ENCODE measurements at places on chromosomes 12 and 14.
A peak's percentile ranks its signal among the peaks of the same experiment; 100 is the strongest.

GRCh38 chr12:53631721-53632120, 5.5 kb upstream of the ATF7 start:
- DNase-seq, result no peak

DNA sequence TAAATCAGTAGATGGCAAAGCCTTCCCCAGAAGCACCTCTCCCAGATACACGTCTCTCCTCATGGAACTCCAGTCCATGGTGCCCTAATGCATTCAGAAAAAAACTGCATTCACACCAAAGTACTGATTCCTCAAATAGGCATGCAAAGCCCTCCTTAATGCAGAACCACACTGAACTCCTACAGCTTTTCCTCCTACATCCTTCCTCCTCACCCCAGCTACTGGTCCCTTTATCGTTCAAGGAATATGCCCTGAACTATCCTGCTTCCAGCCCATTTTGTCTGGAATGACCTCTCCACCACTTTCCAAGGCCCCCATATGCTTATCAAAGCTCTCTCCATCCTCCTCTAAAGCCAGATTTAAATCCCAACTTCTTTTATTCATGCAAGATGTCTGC, 21.3 kb downstream of the SMUG1 start:
- no peak for DNase-seq

GRCh38 chr14:103854017-103854808, 6.8 kb upstream of the PPP1R13B start:
- no peak for DNase-seq

GRCh38 chr12:6423267-6424007, 21.3 kb upstream of the CD27 start:
- DNase-seq, result peak; percentile 86

DNA sequence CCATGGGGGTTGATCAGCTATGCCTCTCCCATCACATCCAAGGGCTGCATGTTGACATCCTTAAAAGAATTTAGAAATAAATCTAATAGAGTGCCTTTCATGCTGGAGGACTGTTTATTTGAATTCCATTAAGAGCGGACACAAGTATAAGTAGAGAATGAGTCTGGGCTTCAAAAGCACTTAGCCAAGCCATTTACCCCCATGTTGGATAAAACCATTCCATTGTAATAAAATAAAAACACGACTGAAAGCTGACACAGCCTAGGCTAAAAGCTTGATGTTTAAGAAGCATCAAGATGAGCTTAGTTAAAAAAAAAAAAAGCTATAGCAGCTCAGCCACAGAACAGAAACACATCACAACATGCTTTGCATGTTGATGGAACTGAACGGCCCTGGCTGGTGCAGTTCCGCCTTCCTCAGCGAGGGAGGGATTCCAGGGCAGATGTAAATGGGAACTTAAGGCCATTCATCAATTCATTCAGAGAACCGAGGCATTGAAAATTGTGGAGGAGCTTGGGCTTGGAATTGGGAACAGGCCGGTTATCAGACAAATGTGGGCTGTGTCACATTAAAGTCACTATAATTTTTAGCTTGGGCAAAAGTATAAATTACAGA, 41.2 kb downstream of the TMEM132D start:
- no peak for DNase-seq

DNA sequence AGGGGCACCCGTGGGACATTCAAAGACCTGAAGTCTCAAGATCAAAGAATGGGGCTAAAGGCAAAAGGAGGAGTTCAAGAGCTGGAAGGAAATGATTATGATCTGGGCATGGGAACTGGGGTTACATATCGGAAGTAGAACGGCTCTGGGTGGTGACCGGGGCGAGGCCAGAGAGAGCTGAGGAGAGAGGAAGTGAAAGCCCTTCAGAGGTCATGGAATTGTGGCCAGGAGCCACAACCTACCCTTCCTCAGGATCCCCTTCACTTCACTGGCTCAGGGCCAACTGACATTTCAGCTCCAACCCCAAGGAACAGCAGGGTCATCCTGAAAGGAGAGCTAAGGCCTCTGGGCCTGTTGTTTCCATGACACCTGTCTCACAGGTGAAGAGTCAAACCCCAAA, 57.8 kb downstream of the GALNT16 start:
- DNase-seq, result no peak

DNA sequence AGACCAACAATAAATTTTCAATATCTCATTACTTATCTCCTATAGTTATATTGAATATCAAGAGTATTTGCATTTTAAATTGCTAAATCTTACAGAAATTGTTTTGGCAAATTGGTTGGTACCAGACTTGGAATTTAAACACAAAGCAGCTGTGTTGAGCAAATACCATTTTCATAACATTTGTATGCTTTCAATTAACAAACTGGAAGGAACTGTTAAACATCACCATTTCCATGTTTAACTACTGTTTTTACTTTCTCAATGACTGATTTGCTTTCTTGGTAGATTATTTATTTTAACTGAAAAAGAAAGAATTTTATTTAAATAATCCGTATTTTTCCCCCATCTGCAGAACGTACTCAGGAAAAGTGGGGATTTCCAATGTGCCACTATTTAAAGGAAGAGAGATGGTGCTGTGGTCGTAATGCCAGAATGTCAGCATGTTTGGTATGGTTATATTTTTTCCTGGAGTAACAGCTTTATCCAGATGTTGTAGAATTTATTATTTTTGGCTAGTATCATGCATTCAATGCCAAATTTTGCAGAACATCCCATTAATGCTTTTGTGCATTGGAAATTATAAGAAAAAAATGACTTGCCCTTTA, 72.3 kb downstream of the METTL25 start:
- no peak for DNase-seq

DNA sequence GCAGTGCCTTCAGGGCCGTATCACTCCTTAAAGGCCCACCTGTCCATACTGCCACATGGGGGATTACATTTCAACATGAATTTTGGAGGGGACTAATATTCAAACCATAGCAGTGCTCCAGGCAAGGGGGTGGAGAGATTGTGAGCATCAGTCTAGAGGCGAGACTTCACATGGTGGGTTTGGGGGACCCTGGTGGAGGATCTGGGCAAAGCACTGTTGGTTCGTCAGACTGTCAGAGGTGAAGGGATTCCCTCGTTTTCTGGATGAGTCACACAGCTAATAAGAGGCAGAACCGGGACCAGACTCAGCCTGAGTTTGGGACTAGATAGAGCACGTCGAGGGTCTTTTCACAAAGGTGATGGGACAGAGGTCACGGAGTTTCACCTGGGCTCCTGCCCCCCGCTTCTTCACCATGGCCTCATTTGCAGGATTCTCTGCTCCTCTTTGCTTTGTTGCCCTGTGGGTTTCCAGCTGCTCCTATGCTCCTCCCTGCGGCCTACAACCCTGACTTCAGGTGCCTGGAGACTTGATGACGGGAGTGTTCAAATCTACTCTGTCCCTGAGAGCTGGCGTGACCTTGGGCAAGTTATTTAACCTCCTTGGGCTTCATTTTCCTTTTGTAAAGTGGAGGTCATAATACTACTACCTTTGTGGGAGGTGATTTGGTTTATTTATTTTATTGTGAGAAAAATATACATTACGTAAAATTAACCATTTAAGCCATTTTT, 41.5 kb downstream of the TEAD4 start:
- DNase-seq, result no peak

DNA sequence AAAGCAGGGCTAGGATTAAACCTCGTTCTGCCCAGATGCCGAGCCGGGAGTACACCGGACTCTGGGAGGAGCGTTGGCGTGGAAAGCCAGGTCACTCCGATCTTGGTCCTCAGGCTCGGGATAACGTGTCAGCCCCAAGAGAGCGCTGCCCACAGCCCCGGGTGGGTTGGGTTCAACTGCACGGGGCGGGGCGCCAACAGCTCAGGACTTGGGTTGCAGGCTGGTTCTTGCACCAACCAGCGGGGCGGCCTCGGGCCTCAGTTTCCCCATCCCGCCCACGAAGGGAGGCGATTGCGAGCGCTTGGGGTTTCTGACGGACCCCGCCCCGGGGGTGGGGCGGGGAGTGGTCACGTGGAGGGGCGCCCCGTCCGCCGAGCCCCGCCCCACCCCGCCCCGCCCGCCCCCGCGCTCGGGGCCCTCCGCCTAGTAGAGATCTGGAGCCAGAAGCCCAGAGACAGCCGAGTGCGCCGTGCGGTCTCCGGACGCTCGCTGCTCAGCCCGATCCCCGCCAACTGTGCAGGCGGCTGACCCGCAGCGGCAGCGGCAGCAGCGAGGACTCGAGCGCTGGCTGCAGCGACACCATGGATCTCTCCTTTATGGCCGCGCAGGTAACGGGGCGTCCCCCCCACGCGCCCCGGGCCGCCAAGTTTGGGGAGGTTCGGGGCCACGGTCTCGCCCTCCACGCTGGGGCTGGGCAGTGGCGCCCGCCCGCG, at the start of gene C14orf132:
Gene C14orf132, plus strand, starts transcription at position 443 of the 713 bp plus-strand sequence. Its CDS starts 139 bp downstream, at position 582.
- DNase-seq, result peak; percentile 54

DNA sequence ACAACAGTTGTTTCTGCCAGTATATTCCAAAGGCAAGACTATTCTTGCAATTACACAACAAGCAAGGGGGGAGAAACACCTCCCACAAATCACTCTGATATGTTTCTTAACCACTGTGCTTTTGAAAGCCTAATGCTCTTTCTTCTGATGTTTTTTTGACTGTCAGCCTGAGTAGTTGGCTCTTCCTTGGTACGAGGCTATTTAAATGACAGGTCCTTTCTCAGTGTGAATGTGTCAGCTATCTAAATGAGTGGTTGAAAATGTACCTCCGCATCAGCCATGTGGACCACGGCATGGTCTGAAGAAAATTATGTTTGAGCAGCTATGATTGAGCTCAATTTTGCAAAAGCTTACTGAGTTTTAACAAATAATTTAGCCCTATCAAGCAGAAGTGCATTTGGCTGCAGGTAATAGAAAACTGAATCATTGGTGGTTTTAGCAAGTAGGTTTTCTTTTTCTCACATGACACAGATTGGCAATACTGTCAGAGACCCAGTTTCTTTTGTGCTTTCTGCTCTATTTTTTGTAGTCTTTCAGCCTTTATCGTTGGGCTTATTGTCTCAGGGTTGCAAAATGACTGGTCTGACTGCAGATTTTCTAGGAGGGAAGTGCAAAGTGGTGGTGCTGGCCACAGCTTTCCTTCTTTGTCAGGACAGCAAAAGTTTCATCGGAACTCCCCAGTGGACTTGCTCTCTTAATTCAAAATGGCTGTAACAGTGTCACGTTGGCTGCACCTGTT, 162.8 kb downstream of the RGS6 start:
- no peak for DNase-seq

DNA sequence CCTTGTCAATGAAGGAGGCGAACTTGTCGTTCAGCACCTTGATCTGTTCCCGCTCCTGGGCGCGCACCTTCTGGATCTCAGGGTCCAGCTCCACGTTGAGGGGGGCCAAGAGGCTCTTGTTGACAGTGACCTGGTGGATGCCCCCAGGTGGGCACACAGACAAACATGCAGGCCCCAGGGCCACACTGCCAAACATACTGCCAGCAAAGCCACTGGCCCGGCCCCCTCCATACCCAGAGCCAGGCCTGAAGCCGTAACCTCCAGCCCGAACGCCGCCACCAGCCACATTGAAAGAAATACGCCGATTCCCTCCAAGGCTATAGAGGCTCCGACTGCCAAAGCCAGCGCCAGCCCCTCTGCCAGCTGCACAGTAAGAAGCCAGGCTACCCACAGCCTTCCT, 337 bp downstream of the KRT74 start:
- no peak for DNase-seq

GRCh38 chr12:1515010-1515409, 79.4 kb downstream of the FBXL14 start:
- DNase-seq, result no peak

Measured in NCI-H2081 (cell line).